8988T (cell line): ENCODE measurements at places on chromosomes 6 and 20.

DNA sequence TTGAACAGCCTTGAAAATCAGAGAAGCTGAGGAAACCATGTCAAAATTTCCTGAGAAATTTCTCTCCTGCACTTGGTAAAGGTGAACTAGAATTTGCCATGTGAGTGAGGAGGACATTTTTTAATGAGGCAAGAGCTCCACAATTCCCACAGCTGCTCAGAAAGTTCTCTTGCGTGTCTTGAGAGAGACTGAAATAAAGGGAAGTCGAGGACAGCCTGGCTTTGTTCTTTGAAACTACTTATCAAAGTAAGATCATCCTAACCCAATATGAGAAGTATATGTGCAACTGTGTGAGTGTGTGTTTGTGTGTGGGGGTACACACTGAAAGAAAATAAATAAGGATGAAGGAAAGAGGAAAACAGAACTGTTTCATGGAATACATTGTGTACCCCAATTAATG is 163.4 kb downstream of the SLC24A3 start:
- DNase-seq = no peak

DNA sequence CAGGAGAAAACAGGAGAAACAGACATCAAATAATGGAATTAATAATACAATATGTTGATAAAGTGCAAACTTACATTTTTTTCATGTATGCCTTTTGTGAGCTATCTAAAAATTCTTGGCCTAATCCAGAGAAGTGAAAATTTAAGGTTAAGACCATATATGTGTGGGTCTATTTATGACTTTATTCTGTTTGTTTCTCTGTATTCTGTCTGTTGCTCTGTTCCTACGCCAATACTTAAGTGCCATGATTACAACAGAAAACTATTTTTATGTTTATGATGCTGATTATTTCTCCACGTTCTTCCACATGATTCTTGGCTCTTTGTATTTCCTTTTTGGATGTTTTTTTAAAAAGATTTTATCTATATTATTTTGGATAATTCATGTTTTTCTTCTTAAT is 109.6 kb upstream of the MAP3K4 start:
- no peak for DNase-seq

DNA sequence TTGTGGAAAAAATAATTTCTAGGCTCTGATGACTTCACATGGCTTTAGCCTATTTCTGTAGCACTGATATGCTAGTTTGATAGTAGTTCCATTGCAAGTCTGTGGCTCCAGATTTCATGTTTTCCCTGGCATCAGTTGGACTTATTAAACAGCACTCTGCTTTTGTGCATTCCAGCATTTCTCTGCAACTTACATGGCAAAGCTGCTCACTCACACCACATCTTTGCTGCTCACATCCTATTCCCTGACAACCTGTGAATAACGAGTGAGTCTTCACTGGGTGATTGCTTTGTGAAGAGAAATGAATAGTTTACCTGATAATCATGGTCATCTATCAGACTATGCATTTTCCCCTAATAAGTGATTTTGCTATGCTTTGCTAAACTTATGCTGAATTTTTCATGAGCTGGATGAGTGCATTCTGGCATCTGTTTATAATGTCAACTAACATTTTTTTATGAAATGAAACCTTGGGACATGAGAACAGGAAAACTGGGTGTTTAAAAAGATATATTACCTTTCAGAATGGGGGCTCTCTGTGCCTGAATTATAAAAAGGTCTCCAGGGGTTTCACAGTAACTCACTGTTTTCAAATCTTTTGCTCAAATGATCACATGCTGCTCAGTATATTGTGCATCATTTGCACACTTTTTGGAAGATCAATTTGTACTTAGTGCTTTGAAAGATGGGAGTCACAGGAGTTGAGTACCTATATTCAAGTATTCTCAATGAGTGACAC is 301.8 kb downstream of the TBC1D32 start:
- no peak for DNase-seq

GRCh38 chr6:722608-723007 is 29.7 kb upstream of the EXOC2 start:
- no peak for DNase-seq

GRCh38 chr6:73349311-73349710 is 4.8 kb downstream of the DPPA5 start:
- DNase-seq = no peak
